ENCODE measurements at places on chromosomes 12 and 14. TPM values are rescaled to one million over a fixed set of nuclear protein-coding genes. Genes with fewer than 3 reads are reported as not detected.

MAPK1IP1L gene
- total RNA-seq = 76.5 TPM

SERPINA4 gene
- total RNA-seq = not detected

SLC25A21 gene
- 28.7 TPM for total RNA-seq

PELI2 gene
- total RNA-seq = 1.0 TPM

KCNK10 gene
- total RNA-seq = not detected

GLIPR1L1 gene
- not detected for total RNA-seq

PAPLN gene
- total RNA-seq = 2.9 TPM

- DNase-seq = peak; percentile 19
- peaks cover 3% of the 10 kb centered on the region for H3K4me1 ChIP-seq
- no peak overlapping the region for H3K27ac ChIP-seq
- H3K27me3 ChIP-seq = peaks cover 4% of the 10 kb centered on the region
Measured at GRCh38 chr14:99672506-99673304, 11.4 kb upstream of the CYP46A1 start.

DNA sequence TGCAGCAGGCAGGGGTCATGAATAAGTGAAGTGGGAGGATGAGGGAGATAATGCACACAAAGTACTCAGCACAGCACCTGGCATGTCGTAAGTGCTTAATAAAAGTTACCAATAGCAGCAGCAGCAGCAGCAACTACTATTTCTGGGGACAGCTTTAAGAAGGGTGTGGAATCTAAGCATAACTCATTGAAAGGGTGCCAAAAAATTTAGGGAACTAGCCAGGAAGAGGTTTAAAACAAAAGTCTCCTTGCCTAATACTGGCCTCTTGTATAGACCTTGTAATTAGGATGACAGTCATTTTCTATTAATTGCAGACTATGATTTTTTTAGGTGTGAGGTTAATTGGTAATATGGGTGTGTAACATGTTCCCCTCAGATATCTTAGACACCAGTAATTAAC, 179.9 kb downstream of the PTPN11 start:
- no peaks in the 10 kb centered on the region for H3K4me1 ChIP-seq
- DNase-seq = no peak
- no peak overlapping the region for H3K27ac ChIP-seq
- H3K27me3 ChIP-seq = 0 out of 2 replicates have a peak, but pooled peaks cover 7% of the 10 kb centered on the region

DNA sequence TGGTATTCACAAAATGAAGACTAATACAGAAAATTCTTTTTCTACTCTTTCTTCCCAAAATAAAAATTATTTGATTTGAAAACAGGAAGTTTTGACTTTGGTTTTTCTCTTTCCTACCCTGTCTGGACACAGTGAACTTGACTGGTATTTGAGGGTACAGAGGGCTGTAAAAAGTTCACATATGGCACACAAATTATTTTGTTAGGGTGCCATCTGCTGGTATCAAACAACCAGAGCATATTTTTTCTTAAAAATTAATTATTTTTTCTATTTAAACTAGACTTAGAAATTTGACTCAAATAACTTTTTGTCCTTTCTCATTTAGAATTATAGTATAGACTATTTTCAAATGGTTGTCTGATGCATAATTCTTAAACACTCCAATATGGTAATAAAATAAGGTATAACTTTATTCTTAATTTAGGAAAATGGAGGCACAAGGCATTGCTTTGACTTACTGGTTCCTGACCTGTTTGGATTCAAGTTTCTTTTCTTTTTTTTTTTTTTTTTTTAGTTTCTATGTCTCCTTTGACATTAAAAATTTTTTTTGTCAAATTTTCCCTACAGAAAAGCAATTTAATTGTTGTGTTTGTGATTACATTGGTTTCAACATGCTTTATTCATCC, 390.6 kb downstream of the PRKD1 start:
- peak; percentile 6 for DNase-seq
- no peaks in the 10 kb centered on the region for H3K36me3 ChIP-seq
- no peak overlapping the region for H3K4me3 ChIP-seq
- H3K27me3 ChIP-seq = no peaks in the 10 kb centered on the region

- H3K27me3 ChIP-seq = no peaks in the 10 kb centered on the region
- no peak for DNase-seq
- peaks cover 9% of the 10 kb centered on the region for H3K4me1 ChIP-seq
- H3K4me3 ChIP-seq = no peak overlapping the region
- no peak overlapping the region for H3K27ac ChIP-seq
Measured at GRCh38 chr14:61467296-61467695, 145.9 kb downstream of the PRKCH start.

DNA sequence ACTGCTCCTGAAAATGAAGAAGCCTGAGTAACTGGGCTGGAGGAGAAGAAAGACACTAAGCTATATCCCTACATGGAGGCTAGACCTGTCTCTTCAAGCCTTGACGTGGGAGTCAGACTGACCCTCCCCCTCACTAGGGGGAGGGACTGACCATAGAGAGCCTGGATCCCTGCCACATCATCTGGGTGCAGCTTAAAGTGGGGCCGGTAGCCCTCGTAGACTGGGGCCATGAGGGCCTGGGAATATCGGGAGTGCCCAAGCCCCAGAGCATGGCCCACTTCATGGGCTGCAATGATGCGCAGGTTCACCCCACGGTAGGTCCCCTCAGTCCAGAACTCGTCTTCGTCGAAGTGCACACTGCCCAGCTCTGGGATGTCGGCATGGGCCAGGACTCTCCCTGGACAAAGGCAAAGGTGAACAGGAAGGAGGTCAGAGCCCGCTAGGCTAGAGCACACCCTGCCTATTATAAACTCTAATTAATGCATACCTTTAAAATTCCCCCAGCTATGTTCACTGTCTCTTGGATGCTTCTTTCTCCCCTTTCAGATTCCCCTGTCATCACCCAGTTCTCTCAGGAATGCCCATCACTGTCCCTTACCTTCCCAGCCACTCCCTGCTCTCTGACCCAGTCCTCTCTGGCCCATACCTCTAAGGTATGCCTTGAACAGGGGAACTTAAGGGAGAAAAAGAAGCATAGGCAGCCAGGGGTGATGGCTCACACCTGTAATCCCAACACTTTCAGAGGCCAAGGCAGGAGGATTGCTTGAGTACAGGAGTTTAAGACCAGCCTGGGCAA, 3.2 kb downstream of the MMP19 start:
- H3K36me3 ChIP-seq = no peaks in the 10 kb centered on the region
- H3K4me1 ChIP-seq = peaks cover 14% of the 10 kb centered on the region
- H3K27ac ChIP-seq = no peak overlapping the region
- DNase-seq = peak; percentile 67
- no peaks in the 10 kb centered on the region for H3K27me3 ChIP-seq

DNA sequence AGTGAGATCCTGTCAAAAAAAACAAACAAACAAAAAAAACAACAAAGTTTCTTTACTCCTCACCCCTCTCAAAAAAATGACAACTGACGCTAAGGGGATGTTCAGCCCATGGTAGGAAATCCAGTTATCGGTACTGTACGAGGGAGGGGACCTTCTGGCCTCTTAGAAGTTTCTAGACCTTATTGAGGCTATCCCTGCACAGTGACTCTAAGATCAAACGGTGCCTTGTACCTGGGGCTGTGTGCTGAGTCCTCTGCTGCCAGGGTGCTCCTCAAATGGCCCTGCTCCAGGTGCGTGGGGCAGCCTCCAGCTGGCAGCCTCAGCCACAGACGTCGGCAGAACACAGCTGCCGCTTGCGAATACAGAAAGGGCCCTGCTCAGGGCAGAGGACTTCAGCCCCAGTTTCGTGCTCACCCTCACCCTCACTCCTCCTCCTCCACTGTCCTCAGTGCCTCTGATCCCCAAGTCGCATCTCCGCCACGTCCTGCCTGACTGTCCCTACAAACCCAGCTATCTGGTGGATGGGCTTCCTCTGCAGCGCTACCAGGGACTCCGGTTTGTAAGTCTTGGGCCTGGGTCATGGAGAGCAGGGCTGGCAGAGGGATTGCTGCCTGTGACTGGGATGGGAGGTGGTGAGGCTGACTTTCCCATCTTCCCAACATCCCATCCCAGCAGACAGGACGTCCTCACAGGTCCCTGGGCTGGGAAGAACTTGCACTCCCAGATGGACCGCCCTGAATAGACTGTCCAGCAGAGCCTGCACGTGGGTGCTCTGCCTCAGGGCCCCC, 90.9 kb downstream of the B4GALNT3 start:
- no peak overlapping the region for H3K27ac ChIP-seq
- H3K4me3 ChIP-seq = no peak overlapping the region
- peaks cover 22% of the 10 kb centered on the region for H3K4me1 ChIP-seq
- no peaks in the 10 kb centered on the region for H3K36me3 ChIP-seq

- no peaks in the 10 kb centered on the region for H3K4me1 ChIP-seq
- peaks cover 36% of the 10 kb centered on the region for H3K27me3 ChIP-seq
- DNase-seq = no peak
- no peak overlapping the region for H3K4me3 ChIP-seq
- H3K36me3 ChIP-seq = no peaks in the 10 kb centered on the region
Measured at GRCh38 chr14:101187816-101188570, 284.5 kb upstream of the RTL1 start.

GRCh38 chr12:40012711-40013110, 93.2 kb downstream of the SLC2A13 start:
- no peak overlapping the region for H3K27ac ChIP-seq
- no peak overlapping the region for H3K4me3 ChIP-seq
- no peaks in the 10 kb centered on the region for H3K27me3 ChIP-seq
- H3K4me1 ChIP-seq = no peaks in the 10 kb centered on the region
- no peak for DNase-seq

- no peaks in the 10 kb centered on the region for H3K36me3 ChIP-seq
- DNase-seq = no peak
- no peaks in the 10 kb centered on the region for H3K4me1 ChIP-seq
- no peak overlapping the region for H3K4me3 ChIP-seq
- no peak overlapping the region for H3K27ac ChIP-seq
- peaks cover 5% of the 10 kb centered on the region for H3K27me3 ChIP-seq
Measured at GRCh38 chr12:131421509-131422186, 289.2 kb upstream of the SFSWAP start.

DNA sequence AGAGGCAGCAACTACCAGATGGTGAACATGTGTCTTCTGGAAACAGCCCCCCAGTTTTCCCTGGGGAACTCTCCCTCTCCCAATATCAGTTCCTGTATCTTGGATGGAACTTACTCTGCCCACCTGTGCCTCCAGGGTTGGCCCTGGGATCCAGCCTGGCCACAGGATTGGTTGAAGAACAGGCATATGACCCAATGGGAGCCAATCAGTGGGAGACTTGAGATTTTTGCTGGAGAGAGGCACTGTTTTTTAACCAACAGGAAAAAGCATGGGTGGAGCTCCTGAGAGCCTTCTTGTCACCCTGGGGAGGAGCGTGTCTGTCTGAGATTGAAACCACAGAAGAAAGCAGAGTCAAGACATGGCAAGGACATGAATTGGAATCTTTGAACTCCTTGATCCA, 33.6 kb upstream of the COX6A1 start:
- H3K27ac ChIP-seq = no peak overlapping the region
- no peak overlapping the region for H3K4me3 ChIP-seq
- H3K4me1 ChIP-seq = no peaks in the 10 kb centered on the region
- no peak for DNase-seq
- peaks cover 13% of the 10 kb centered on the region for H3K27me3 ChIP-seq

- no peak overlapping the region for H3K4me3 ChIP-seq
- no peaks in the 10 kb centered on the region for H3K36me3 ChIP-seq
- no peak overlapping the region for H3K27ac ChIP-seq
- H3K27me3 ChIP-seq = no peaks in the 10 kb centered on the region
Measured at GRCh38 chr14:58763210-58763609, 125.4 kb downstream of the DACT1 start.

- no peak overlapping the region for H3K27ac ChIP-seq
- peaks cover 12% of the 10 kb centered on the region for H3K4me1 ChIP-seq
- H3K4me3 ChIP-seq = no peak overlapping the region
- no peaks in the 10 kb centered on the region for H3K27me3 ChIP-seq
- H3K36me3 ChIP-seq = no peaks in the 10 kb centered on the region
Measured at GRCh38 chr14:24369907-24370687, 2.1 kb downstream of the NFATC4 start.

DNA sequence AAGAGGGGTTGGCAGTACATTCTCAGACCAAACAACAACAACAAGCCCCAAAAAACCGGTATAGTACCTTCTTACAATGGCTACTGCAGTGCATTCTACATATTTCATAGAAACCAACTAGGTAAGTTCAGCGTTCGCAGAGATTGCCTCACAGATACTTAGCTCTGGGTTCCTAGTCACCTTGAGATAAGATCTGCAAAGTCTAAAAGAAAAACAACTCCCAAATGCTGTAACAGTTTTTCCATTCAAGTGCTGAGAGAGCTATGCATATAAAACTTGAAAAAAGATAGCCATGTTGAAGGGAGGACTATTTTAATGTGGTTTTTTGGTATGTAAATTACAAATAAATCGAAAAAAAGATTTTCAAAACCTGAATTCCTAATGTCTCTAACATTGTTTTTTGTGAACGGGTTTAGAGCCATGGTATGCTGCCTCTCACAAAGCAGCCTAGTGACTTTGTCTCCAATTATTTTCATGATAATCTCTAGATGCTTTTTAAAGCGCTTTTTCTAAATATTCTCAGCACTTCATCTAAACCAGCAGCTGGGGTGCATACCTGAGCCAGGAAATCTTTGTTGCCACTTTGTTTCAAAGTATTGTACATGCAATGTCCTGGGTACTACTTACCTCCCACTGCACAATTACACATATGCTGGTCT, 56.6 kb upstream of the CRACR2A start:
- no peak for DNase-seq
- no peaks in the 10 kb centered on the region for H3K36me3 ChIP-seq
- H3K27ac ChIP-seq = no peak overlapping the region
- H3K27me3 ChIP-seq = no peaks in the 10 kb centered on the region
- H3K4me3 ChIP-seq = no peak overlapping the region

DNA sequence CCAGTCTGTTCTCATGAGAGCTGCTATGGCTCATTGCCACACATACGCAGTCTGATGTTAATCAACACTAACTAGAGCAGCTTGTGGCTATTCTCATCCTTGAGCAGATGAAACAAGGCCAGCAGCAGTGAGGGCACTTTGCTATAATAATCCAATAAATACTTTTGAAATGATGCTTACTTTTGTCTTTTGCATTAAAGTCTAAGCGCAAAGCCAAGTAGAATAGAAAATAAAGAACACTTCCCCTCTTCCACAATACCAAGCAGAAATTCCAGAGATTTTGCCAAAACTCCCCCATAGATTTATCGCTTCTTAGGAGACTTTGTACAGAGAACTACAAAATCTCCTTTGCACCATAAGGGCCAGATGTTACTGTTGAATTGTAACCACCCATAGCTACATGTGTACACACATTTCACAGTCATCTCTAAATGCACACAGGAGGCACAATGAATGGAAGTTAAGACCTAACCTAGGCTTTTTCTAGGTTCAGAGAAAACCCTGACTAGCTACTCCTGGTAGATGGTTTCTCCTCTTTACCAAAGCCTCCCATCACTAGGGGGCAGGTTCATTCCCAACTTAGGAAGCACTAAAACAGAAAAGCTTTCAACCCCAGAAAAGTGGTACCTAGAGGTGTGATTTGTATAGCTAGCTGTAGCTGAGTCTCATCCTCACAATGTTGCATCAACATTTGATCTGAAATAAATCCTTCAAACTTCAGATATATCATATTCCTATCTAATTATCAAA, 119.3 kb downstream of the HMGA2 start:
- no peak for DNase-seq
- no peak overlapping the region for H3K27ac ChIP-seq
- no peaks in the 10 kb centered on the region for H3K36me3 ChIP-seq
- no peaks in the 10 kb centered on the region for H3K4me1 ChIP-seq

GRCh38 chr12:28512876-28513275, 322.6 kb downstream of the CCDC91 start:
- no peaks in the 10 kb centered on the region for H3K27me3 ChIP-seq
- no peaks in the 10 kb centered on the region for H3K4me1 ChIP-seq
- no peaks in the 10 kb centered on the region for H3K36me3 ChIP-seq

All from K562 (cell line).